ENCODE measurements at places on chromosomes 5 and 9.

- DNase-seq, result no peak
Observed at GRCh38 chr9:78939311-78940065, 632.3 kb upstream of the TLE4 start.

GRCh38 chr5:15796557-15796956 lies 296.6 kb downstream of the FBXL7 start:
- DNase-seq, result no peak

- peak; percentile 53 for DNase-seq
Observed at GRCh38 chr5:92836855-92837755, 743.9 kb downstream of the NR2F1-AS1 start.

DNA sequence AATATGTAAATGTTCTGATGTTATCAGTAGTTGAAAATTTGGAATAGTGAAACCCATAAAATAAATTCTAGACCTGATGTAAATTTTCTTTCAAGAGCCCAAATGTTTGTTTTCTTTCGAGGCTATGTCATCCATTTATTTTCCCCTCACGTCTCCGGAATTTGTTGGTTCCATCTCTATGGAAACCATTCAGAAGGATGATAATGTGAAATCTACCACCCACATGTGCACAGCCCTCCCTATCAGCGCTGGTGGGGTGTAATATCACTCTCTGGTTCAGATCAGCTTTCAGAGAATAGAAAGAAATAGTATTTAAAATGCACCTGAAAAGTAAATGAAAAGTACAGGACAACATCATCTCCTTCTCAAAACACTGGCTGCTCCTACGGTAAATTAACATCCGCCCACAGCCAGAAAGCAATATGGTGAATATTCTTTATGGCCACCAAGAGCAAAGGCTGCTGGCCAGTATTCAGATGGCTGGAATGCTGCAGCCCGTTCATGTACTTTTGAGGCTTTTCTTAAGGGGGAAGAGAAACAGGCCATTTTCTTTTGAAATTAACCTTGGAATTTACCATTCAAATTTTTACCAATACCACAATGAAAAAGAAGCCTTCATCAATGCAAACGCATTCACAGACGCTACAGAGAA lies 28.5 kb downstream of the GLDC start:
- DNase-seq, result no peak

DNA sequence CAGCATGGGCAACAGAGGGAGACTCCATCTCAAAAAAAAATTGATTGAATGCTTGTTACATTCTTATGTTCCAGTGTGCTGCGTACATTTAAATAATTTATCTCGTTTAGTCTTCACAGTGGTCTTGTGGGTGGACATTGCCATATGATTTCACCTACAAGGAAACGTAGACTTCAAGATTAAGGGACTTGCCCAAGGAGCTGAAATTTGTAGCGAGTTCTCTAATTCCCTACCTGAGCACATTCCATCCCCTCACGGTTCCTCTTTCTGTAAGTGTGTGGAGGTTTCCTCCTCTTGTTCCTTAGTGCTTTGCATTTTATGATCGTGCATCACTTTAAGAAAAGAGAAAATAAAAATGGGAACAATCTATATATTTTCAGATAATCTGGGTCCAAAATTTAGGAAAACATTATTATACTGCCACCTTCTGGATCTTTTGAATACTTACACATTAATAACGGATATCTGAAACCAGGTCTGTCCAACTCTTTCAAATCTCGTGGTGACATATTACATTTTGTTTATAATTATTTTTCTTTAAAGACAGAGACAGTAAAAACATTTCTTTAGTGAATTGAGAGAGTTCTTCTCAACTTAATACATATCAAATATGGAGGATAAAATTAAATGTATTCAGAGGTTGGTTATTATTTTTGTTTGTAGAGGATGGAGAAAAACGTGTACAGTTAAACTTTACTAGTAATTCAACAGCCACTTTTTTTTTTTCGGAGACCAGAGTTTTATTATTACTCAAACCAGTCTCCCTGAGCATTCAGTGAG lies 29.9 kb upstream of the C7 start:
- peak; percentile 80 for DNase-seq
